GOT3 (cell line): ENCODE measurements at places on chromosomes 2 and 18.
A peak's percentile ranks its signal among the peaks of the same experiment; 100 is the strongest.

DNA sequence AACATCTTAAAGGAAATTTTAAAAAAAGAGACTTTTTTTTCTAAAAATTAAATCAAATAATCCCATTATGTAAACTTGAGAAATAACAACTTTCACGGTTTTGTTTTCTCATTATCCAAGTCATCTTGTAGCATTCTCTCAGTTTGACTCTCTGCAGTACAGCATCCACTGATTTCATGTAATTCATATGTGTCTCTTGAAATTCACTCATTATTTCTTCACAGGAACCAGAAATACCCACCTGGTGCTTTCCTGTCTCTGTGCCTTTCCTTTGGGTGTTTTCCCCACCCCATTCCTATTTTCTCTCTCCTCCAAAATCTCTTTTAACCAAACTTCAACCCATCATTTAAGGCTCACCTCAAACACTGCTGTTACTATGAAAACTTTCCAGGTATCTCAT lies 116.1 kb upstream of the STK17B start:
- no peak for DNase-seq

DNA sequence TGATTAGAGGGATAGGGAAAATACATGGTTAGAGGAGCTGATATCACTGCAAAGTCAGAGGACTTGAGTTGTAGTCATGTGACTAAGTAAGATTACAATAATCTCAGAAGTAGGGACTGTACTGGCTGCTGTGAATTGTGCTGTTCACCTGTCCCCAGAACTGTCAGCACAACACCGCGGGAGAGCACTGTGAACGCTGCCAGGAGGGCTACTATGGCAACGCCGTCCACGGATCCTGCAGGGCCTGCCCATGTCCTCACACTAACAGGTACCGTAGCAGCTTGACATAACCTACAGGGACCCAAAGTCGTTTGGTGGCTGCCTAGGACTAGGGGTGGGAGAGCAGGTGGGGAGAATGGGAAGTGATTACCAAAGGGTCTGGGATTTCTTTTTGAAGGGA lies 132.8 kb upstream of the TTC39C start:
- DNase-seq: no peak

GRCh38 chr2:144621266-144621665 lies 101.3 kb upstream of the ZEB2 start:
- DNase-seq: no peak

DNA sequence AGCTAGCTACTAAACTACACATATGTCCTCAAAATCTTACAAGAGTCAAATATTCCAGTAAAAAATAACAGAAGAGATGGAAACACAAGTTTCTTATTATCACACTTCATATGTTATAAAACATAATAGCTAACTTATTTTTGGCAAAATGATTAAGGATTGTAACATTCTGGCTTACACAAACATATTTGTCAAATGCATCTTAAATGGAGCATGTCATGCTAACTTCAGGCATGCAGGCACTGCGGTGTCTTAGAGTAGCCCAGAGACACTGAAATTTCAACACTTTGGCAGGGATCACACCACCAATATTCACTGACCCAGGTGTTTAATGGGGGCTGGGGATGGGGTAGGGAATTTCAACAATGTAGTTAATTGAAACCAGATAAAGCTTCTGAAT lies 51.6 kb downstream of the LDAH start:
- DNase-seq: no peak

DNA sequence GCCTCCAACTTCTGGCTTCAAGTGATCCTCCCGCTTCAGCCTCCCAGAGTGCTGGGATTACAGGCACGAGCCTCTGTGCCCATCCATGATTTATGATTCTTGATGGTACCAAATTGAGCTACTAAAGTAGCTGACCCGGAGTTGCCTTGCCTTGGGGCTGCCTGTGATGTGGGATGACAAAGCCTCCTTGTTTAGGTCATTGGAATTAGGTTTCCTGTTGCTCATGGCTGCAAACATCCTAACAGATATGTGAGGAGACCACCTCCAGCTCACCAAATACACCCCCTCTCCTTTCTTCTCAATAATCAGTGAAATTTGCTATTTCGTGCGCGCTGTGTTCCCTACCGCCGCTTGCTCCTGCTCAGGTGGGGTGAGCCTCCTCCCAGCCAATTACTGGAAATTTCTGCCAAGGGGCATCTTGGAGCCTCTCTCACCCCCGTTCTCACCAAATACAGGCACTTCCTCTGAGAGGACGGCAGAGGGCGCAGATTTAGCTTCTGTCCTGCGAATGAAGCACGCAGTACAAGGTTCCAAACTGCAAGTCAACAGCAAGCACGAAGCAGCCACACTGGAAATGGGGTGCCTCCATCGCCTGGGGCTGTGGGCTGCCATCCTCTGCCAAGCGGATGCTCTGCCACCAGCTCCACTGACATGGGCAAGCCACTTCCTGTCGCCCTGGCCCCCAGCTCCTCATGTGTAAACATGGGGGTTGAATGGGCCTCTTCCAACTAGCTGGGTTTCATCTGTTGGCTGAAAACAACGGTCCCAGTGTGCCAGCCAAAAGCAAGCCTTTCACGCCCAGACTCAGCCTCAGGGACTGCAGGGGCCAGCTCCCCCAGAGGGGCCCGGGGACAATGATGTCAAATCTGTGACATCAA lies 71.7 kb downstream of the NCAPH start:
- peak; percentile 22 for DNase-seq
